ENCODE measurements at places on chromosomes 3 and 15.

DNA sequence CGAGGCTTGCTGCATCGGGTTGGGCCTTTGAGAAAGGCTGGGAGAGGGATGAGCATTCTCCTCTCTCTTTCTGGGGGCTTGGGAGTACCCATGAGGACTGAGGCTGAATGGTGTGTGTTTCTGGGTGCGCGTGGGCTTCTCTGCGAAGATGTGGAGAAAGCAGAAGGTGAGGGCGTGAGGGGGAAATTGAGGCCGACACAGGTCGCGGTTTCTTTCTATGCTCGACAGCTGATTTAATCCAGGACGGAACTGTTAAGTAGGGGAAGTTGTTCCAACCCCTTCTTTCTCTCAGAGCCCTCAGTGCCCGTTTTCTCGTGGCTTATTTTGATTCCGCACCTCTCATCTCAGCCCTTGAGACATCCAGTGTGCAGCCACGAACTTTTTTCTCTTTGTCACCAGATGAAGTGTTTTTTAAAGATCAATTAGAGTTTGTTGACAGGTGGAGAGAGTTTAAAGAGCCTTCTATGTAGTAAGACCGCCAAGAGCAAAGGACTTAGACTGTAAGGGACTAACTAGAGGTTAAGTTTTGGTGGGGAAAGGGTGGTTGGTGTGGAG lies 711 bp downstream of the STARD9 start:
- no peak for DNase-seq

DNA sequence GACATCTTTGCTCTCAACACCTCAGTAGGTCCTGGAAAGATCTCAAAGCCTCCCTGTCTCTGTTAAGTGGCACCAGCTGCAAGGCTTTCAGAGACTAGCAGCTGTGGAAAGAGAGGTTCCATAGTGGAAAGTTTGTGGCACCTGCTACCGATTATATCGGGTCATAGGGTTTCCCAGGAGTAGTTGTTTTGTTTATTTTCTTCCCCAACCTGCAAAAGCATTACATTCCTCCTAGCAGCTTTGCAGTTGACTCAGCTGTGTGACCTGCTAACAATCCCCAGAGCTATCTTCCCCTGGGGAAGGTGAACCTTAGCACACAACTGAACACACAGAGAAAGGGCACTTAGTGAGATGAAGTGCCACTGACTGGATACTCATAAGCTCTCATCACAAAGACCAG lies 598.9 kb upstream of the GRM7 start:
- DNase-seq = no peak

DNA sequence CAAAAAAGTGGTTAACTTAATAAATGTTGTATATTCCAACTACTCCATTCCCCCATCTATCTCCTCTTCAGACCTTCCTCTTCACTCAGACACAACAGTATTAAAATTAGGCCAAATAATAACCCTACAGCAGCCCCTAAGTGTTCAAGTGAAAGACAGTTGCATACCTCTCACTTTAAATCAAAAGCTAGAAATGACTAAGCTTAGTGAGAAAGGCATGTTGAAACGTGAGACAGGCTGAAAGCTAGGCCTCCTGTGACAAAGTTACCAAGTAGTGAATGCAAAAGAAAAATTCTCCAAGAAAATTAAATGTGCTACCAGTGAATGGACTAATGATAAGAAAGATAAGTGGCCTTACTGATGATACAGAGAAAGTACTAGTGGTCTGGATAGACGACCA lies 71.7 kb downstream of the ANKRD28 start:
- DNase-seq = no peak

- DNase-seq = no peak
These were observed 414.2 kb downstream of the AGBL1 start for GRCh38 chr15:86493884-86494283.

DNA sequence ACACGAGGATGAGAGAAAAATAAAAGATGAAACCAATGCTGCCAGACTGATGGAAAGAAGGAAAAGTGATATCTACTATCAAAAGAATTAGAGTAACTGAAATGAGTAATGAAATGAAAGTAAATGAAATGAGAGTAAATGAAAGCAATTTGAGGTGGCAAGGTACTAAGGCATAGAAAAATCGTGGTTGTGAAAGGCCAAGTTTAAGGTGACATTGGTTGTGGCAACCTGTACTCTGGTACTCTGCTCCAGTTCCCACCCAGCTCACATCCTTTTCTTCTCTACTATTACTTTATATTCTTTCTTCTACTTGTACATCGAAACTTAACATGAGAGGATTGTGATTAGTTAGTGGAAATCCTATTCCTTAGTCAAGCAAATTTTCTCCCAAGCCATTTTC lies 10.1 kb downstream of the RFX7 start:
- no peak for DNase-seq

GRCh38 chr3:106348139-106348690 lies 479.4 kb upstream of the CBLB start:
- DNase-seq = no peak

GRCh38 chr3:31929826-31930502 lies 51.1 kb downstream of the OSBPL10 start:
- DNase-seq = no peak

DNA sequence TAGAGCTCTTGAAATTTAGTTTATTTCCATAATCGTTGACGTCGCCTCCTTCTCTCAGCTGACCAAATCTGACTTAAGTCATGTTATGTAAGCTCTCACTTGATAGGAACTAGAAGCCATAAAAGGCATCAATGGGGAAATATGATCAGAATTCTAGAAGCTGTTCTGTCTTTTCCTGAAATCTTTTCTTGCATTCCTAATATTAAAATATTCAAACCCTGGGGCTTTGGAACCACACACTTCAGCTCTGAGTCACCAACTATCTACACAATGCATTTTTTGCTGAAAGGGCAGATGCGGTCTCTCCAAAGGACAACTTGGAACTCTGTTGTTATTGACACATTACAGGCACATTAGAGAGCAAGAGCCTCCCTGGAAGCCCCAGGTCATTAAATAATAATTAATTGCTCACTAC lies 91.3 kb downstream of the LARS2 start:
- no peak for DNase-seq

DNA sequence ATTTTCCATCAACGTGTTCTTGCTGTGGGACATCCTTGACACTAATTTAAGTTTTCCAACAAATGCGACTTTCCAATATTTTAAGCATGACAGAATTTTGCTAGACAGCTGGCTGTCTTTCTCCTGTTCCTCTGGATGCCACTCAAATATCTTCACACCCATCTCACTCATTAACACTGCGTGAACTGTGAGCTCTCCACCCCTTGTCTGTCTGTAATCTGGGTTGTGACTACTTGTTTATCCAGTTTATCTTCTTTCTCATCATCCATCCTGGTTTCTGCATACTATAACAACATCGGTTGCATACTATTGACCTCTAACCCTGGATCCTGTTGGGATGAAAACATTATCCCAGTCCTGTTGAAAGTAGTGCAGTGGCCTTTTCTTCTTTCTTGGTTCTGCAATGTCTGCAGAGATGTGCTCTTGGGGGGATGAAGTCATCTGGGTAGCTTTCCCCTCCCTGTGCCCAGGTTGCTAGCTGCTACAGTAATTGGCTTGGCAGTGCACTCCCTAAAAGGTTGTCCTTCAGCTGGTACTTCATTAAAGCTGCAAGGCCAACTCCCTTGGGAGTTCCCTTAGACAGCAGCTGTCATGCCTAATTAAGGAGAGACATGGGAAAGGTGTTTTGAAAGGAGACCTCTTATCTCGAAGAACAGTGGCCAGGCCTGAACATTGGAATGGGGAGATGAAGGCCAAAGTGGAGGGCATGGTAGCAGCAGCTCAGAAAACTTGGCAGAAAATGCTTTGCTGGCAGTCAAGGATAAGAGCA lies 24.7 kb downstream of the KAT2B start:
- DNase-seq = no peak

- no peak for DNase-seq
These were observed 130.0 kb upstream of the NR2F2 start for GRCh38 chr15:96200357-96200967.

DNA sequence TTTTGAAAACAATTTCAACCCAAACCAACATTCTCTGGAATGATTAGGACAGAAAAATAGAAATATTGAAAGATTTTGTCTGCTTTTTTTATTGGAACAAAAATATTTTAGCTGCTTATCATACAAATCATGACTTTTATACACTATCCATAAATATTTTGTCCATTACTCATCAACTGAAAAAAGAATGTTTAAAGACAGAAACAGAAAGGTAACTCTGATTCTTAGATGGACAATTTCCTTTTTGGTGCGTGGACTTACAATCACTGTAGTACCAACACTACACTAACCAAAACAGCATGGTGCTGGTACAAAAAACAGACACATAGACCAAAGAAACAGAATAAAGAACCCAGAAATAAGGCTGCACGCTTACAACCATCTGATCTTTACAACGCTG lies 582.8 kb upstream of the CCDC54 start:
- no peak for DNase-seq

DNA sequence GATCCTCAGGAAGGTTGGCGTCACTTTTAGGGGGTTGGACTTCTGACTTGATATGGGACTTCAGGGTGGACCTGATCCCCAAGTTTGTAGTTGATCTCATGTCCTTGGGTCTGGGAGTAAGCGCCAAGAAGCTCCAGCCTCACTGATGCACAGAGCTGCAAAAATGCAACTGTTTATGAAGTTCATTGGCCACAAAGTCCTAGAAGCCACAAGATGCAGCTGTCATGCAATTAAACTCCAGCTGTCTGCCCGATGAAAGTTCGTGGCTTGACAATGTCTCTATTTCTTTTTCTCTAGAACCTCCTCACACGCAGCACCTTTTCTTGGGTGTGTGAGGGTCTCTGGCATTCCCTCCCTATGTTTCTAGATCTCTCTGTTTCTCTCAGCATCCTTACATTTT lies 9.2 kb upstream of the ACAN start:
- no peak for DNase-seq

GRCh38 chr15:86892774-86893449 lies 813.2 kb downstream of the AGBL1 start:
- no peak for DNase-seq

DNA sequence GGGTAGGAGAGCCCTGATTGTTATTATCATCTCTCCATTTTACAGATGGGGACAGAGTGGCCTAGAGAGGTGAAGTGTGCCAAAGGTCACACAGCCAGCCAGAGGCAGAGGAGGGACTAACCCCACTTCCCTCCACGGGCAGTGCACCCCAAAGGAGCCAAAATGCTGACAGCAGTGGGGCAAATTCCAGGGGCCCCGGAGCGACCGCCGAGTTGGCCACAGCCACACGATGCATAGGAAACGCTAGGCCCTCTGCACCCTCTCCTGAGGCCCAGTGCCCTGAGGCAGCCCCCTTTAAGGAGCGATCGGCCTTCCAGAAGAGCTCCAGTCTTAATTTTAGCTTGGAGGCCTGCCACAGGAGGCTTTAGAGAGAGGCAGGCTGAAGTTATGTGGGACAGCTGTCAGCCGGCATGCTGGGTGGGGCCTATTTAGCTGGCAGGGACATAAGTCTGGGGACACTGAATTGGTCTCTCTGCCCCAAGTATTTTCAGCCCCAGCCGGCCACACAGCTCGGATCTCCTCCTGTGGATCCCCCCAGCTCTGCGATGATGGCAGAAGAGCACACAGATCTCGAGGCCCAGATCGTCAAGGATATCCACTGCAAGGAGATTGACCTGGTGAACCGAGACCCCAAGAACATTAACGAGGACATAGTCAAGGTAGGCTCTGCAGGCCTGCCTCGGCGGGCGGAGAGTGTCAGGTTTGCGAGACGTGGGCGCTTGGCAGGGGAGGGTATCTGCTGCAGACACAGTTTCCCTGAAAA lies at the start of gene CAV3:
Gene CAV3 (plus strand): TSS at position 471 of the 763 bp plus-strand sequence. CDS start 75 bp downstream, at position 546.
- no peak for DNase-seq

- no peak for DNase-seq
These were observed 9.4 kb downstream of the ZSCAN29 start for GRCh38 chr15:43361313-43361903.
